ENCODE measurements at places on chromosomes 4 and X.

GRCh38 chr4:176817204-176817603 lies 24.5 kb upstream of the VEGFC start:
- DNase-seq, result no peak

GRCh38 chr4:105014635-105015034 lies 132.0 kb upstream of the TET2 start:
- DNase-seq, result no peak

GRCh38 chrX:149831473-149831872 lies 49.5 kb upstream of the MAGEA8 start:
- no peak for DNase-seq

DNA sequence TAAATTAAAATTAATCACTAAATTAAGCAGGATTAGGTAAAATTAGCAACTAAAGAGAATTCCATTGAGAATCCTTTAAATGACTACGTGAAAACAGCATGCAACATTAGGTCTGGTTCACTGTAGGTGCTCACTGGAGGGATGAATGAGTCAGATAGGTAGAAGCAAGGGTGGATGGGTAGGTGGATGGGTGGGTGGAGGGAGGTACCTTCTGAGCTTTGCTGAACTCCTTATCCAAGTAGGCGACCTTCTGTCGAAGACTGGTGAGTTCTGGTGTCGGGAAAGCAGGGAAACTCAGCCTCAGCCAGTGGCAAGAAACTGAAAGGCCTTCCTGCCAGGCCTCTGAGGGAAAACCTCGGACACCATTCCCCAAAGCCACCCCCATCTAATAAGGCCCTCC lies 3.0 kb downstream of the GRIPAP1 start:
- no peak for DNase-seq

DNA sequence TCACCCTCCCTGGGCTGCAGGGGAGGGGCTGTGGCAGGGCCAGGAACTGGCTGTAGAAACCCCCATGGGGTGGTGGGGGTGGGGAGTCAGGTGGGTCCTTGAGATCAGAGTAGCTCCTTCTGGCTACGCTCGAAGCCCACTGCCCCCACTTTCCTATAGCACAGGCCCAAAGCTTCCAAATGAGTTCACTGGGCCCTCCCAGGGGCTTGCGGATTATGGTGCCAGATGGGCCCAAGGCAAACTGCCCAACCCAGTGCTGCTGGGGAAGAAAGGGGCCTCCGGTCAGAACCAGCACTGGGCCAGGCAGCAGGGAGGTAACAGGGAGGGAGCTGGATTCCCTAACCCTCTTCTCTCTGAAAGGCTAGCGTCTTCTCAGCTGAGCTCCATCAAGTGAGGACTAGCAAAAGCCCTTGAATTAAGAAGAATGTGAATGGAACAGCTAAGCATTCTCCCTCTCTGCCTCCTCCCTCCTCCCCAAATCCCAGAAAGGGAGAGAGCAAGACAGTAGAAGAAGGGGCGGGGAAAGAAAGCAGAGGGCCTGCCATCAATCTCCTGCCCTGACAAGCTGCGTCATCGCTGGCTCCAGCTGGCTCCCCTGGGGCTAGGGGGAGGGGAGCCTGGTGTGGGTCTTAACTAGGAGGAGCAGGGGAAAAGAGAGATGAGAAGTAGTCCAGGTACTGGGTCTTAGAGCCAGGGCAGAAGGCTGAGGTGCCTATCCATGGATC lies 34.7 kb downstream of the FRMPD3 start:
- DNase-seq, result no peak

DNA sequence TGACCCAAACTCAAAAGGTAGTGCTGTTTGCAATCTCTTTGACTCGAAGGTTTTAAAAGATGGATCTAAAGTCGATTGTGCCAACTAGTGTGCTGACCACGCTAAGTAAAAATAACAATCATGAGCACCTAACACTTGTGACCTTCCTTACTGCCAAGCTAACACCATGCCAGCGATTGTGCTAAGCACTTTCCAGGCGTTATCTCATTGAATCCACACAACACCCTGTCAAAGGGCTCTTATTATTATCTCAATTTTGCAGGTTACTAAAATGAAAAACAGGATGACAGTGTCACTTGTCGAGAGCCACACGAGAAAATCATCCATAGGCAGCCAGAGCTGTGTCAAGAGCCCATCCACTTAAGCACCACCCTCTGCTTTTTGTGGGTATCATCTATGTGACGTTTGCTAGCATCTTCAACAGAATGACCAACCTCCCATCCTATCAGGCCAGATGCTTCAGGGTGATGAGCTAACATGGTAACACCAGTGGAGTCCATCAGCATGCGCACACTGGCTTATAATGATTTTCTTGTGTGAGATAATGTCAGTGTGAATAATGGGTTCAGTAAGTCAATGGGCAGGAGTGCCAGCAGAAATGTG lies 893 bp upstream of the GAB3 start:
- DNase-seq, result no peak

- DNase-seq, result no peak
Measured at GRCh38 chrX:54030329-54030728, 13.9 kb downstream of the PHF8 start.

GRCh38 chr4:98318521-98318920 lies 57.3 kb downstream of the RAP1GDS1 start:
- no peak for DNase-seq

DNA sequence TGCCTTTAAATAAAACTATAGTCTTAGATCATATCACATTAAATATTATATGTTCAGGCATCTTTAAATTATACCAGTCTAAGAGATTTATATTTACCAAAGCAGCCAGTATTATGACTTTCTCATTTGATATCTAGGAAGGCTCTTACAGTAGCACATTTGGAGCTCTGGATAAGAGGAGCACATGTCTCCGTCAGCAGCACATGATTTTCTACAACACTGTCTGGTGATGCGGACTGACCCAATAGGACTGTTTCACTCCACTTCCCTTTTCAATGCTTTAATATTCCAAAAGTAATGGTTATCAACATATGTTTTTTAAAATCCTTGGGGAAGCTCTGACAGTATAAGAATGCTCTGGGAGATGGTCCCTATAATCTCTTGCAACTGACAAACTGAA lies 61.5 kb downstream of the HAUS3 start:
- DNase-seq, result no peak

DNA sequence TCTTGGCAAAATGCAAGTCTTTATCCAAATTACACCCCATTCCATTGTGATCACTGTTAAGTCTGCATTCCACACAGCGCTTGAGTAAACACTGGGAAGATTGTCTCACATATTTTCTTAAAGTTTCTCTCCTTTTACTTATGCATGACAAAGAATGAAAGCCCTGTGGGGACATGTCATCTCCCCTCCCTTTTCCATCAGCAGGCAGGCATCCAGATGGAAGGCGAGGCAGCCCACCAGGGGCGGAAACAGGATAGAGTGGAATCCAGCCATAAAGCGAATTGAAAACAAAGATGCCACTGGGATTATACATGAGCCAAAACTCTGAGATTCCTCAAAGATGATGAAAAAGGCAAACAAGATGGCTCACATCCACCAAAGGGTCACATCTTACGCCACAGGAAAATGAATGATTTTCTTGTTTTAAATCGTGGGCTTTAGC lies 78.2 kb downstream of the AFAP1 start:
- DNase-seq, result peak; percentile 98

- no peak for DNase-seq
Measured at GRCh38 chr4:41358647-41359421, 102.1 kb downstream of the UCHL1 start.

GRCh38 chrX:13223868-13224567 lies 95.8 kb downstream of the ATXN3L start:
- DNase-seq, result peak; percentile 85

- DNase-seq, result no peak
Measured at GRCh38 chrX:115650449-115650848, 89.5 kb downstream of the PLS3 start.

- DNase-seq, result peak; percentile 38
Measured at GRCh38 chr4:48017108-48017571, 568 bp downstream of the NIPAL1 start.

DNA sequence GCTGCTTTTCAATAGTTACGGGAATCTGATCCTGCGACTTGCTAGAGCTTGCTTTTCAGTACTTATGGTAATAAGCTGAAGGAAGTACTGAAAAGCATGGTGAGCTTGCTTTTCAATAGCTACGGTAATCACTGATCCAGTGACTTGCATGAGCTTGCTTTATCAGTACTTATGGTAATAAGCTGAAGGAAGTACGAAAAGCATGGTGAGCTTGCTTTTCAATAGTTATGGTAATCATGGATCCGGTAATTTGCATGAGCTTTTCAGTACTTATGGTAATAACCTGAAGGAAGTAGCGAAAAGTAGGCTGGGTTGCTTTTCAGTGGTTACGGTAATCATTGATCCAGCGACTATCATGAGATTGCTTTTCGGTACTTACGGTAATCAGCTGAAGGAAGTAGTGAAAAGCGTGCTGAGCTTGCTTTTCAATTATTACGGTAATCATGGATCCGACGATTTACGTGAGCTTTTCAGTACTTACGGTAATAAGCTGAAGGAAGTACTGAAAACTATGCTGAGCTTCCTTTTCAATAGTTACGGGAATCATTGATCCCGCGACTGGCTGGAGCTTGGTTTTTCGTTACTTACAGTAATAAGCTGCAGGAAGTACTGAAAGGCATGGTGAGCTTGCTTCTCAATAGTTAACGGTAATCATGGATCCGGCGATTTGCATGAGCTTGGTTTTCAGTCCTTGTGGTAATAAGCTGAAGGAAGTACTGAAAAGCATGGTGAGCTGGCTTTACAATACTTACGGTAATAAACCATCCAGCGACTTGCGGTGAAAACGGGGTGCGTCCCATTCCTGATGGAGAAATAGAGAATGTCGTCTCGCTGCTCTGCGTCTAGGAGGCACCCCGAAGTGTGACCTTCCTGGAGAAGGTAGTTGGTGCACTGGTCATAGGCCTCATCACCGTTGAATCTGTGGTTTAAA lies 6.5 kb downstream of the CRLF2 start:
- DNase-seq, result peak; percentile 68

DNA sequence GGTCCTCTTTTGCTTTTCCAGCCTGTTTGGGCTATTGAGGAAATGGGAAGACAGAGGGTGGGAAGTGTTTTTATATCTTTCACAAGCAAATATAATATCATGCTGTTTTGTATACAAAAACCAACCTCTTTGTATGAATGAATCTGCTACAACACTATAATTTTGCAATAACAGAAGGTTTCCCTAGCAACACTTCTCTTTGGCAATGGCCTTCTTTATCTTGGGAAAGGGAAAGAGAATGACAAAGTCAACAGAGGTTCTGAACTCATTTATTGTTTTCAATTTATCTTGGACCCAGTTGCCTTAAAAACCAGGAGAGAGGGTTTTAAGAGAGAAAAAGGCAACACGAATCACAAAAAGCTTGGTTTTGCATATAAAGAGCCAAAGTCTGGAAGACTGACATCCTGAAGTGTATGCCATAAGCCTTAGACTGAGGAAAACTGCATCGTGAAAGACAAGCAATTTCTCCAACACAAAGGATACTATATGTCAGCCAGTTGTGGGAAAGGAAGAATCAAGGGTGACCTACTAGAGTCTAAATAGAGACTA lies 121.8 kb upstream of the FAM241A start:
- DNase-seq, result no peak

GRCh38 chr4:23932901-23933308 lies 43.1 kb upstream of the PPARGC1A start:
- no peak for DNase-seq

DNA sequence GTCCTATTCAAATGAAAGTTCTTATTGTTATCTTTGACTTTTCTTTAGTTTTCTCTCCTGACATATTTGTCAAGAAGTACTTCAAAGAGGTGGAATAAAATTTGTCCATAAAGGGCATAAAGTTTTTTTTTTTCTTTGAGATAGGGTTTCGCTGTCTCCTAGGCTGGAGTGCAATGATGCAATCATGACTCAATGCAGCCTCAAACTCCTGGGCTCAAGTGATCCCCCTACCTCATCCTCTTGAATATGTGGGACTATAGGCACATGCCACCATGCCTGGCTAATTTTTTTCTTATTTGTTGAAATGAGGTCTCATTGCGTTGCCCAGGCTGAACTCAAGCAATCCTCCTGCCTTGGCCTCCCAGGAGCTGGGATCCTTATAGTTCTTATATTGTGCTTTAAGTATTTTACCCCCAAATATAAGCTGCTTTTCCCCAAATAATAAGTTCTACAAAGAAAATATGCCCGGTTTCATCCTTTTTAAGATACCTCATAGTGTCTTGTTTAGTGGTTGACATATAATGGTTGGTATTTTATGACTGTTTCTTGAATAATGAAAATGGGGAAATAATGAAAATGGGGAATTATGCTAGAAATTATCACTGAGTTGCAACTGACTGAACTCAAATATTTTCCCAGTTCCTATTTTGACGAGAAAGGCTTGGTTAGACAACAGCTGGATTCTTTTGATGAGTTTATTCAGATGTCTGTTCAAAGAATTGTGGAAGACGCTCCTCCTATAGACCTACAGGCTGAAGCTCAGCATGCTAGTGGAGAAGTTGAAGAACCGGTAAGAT lies 11.6 kb downstream of the POLR2B start:
- no peak for DNase-seq

DNA sequence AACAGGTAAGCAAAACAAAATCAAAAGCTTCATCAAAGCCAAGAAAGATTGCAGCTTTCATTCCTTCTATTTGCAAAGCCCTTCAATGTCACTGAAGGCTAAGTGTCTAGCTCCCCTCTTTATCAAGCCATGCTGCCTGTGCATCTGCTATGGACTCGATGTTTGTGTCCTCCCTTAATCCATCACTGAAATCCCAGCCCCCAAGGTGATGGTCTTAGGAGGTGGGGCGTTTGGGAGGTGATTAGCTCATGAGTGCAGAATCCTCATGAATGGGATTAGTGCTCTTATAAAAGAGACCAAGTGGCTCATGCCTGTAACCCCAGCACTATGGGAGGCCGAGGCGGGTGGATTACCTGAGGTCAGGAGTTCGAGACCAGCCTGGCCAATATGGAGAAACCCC lies 6.9 kb upstream of the TRIM2 start:
- DNase-seq, result no peak

- no peak for DNase-seq
Measured at GRCh38 chr4:58502839-58503238, 1392.7 kb upstream of the IGFBP7 start.

DNA sequence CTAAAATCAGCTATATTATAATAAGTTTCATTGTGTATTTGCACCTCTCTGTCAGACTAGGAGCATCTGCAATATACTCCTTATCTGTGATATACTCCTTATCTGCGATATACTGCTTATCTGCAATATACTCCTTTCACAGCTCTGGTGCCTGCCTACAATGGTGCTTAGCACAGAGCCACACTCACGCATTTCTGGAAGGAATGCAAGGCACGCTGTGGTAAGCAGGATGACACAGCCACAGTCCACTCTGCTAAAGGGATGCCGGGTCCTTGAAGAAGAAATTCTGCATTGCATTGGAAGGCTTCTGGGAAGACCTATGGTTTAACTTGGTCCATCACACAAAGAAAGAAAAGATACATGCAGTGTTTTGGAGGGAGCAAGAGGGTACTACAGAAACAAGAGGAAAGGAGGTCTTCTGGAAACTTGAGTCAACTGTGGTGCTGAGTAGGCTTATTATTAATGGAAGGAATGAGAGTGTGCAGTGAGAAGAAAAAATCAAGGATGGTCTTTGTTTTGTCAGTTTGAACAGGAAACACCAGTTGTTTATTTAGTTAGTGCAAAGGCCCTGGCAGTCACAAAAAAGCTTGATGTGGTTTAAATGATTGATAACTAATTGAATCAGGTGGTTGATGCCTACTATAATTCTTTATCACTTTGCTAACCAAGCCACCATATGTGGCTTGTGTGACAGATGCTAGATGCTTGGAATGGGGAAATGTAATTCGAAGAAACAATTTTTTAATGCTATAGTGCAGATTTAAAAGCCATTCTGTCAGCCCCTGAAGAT lies 342.3 kb downstream of the GRXCR1 start:
- DNase-seq, result no peak
